ENCODE measurements at places on chromosomes 2 and 18.
A peak's percentile ranks its signal among the peaks of the same experiment; 100 is the strongest.

DNA sequence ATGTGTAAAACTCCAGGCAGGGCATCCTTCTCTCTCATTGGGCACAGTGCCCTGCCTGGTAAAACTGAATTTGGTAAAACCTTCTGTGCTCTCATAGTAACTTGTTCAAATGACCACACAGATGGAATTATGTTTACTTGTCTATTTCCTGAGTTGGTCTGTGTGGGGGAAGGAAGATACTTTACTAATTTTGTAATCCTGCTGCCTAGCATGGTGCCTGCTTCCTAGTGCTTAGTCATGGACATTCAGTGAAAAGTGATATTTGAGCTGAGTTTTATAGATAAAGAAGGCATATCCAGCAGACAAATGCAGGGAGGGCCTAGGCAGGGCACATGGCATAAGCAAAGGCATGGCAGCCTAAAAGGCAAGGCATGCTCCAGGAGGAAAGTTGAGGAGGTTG lies 199.4 kb downstream of the FSHR start:
- no peak for DNase-seq

DNA sequence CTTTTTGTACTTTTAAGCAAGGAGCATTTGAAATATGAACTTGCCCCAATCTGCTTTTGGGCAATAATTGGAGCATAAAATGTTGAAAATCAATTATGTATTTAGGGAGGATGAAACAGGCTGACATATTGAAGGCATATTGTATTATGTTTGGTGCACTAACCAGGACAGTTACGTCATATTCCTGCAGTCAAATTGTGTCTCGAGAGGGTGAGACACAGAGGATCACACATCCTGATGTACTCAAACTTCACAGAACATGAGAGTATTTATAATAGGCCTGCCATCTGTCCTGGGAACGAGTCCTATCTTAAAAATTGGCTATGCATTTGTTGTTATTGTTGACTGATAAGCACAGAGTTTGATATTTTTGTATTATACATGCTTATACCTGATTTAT lies 44.7 kb downstream of the TANC1 start:
- no peak for DNase-seq

GRCh38 chr2:215548714-215549113 lies 112.8 kb upstream of the FN1 start:
- no peak for DNase-seq

- DNase-seq: no peak
These were observed 17.8 kb downstream of the GIGYF2 start for GRCh38 chr2:232714969-232715368.

DNA sequence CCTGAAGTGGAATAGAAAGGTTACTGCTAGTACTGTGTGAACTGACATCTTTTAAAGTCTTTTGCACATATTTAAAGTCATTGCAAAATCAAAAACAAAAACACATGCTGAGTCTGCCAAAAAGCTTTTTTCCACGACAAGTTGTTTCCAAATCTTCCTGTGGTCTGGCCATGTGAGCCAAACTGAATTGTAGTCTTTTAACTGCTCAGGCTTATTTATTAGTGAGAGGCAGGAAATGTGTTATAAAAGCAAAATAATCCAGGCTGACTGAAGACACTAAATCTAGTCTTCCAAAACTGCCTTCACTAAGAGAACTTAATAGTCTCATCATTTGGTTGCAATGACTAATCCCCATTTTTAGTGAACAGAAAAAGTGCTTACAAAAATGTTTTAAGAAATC lies 2.3 kb downstream of the KRCC1 start:
- DNase-seq: no peak

GRCh38 chr2:136375017-136375901 lies 257.3 kb upstream of the CXCR4 start:
- no peak for DNase-seq

DNA sequence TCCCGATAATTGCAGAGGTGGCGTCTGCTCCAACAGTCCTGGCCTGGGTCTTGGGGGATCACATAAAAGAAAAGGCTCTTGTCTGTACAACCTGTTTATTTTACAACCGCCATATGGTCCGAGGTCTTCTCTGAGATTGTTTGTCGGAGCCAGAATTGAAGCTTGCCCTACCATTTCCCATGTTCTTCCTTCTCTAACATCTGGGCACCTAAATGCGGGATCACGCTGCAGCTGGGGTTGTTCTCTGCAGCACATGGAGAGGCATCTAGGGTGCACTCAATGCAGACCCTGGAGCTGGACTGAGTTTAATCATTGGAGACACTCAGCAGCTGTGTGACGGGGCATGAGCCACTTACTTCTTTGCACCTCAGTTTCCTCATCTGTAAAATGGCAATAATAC lies 107.7 kb downstream of the ACKR3 start:
- DNase-seq: no peak

DNA sequence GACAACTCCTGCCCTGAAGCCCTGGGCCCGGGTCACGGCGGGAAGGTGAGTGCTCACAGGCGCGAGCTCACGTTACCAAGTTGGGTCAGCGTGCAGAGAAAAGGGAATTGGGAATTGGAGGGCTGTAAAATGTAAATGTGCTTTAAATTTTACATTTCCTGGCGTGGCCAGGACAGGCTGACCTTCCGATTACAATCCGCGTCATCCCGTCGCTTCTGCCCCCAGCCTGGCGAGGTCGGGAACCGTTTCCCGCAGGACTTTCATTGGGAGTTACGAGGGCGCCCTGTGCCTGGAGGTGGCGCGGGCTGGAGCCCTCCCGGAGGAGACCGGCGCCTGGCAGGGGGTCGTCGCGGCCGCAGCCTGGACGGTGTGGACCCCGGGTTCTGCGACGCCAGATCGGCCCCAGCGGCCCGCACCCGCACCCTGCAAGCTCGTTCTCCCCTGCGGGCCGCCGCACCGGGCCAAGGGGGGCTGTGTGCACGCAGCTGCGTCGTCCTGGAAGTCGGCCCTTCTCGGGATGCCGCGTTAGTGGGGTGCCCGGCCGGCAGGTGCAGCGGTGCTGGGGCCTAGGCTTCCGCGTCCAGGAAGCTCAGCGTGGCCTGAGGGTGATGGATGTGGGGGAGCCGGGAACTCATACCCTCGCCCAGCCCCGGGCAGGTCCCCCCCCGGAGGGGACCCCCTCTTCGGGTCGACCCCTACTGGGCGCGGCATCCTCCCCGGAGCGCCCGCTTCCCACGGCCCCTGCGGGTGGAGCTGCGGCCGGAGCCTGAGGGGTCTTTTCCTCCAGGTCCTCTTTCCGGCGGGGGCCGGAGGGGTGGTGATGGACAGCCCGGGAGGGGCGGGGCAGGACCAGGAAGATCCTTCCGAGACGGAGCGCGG lies 63.9 kb downstream of the LRRFIP1 start:
- no peak for DNase-seq

DNA sequence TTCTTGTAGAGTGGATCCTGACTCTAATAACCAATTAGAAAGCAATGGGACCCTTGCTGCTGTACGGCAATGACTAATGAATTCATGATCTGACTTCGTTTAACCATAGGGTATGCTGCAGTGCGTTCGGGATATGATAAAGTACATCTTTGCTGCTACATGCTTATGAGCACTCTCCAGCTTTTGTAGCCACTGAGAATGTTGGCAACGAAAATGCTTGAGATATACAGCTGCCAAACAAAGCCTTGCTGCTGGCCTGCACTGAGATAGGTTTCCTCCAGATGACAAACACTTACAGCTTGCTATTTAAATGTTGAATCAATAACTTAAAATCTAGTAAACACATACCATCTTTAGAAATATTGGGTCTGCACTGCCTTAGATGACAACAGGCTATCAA lies 372.4 kb upstream of the SLC8A1 start:
- DNase-seq: no peak

GRCh38 chr2:58853420-58853819 lies 612.3 kb upstream of the FANCL start:
- no peak for DNase-seq

- DNase-seq: no peak
These were observed 70.9 kb downstream of the MAP3K20 start for GRCh38 chr2:173146590-173146989.

- no peak for DNase-seq
These were observed 48.7 kb downstream of the ATIC start for GRCh38 chr2:215360596-215360995.

DNA sequence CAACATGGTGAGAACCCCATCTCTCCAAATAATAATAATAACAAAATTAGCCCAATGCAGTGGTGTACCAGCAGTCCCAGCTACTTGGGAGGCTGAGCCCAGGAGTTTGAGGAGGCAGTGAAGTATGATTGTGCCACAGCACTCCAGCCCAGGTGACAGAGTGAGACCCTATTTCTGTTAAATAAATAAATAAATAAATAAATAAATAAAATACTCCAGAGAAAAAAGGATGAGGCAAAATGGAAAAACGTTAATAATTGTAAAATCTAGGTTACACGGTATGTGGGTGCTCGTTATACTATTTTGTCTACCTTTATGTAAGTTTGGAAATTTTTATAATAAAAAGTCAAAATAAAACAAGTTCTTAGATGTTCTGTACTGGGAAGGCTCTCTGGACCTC lies 8.6 kb upstream of the EMX1 start:
- DNase-seq: no peak

GRCh38 chr2:23312996-23313606 lies 71.9 kb upstream of the KLHL29 start:
- DNase-seq: peak; percentile 1

DNA sequence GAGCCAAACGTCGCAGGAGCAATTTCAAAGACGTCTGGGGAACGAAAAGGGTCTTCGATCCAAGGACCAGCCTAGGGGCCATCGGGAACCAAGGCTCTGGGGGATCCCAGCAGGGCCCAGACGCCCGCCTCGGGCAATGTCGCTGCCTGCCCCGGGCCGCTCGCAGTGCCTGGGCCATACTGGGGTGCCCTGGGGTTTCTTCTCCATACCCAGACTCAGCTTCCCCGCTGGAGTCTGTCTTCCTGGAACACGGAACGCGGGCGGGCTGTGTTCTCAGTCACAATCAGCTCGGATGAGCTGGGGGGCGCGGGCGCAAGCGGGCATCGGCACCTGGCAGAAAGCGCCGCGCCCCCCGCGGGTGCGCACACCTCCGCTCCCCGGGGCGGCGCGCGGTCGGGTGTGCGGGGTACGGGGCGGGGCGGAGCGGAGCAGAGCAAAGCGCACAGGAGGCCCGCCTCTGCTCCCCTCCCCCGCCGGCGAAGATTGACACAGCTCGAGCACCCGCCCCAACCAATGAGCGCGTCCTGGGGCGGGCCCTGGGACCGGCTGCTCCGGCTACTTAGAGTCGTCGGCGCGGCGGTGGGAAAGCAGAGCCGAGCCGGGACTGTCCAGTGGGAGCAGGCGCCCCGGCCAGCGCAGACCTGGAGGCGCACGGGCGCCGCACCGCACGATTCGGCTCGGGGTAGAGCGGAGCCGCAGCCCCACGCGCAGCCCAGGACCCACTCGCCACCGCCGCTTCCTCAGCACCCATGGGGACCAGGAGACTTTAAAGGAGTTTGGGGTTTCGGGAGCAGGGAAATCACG lies at the start of gene LRATD1:
Gene LRATD1 (plus strand): TSS at position 585 of the 804 bp plus-strand sequence. CDS start 1,263 bp downstream, outside the sequence.
- no peak for DNase-seq

DNA sequence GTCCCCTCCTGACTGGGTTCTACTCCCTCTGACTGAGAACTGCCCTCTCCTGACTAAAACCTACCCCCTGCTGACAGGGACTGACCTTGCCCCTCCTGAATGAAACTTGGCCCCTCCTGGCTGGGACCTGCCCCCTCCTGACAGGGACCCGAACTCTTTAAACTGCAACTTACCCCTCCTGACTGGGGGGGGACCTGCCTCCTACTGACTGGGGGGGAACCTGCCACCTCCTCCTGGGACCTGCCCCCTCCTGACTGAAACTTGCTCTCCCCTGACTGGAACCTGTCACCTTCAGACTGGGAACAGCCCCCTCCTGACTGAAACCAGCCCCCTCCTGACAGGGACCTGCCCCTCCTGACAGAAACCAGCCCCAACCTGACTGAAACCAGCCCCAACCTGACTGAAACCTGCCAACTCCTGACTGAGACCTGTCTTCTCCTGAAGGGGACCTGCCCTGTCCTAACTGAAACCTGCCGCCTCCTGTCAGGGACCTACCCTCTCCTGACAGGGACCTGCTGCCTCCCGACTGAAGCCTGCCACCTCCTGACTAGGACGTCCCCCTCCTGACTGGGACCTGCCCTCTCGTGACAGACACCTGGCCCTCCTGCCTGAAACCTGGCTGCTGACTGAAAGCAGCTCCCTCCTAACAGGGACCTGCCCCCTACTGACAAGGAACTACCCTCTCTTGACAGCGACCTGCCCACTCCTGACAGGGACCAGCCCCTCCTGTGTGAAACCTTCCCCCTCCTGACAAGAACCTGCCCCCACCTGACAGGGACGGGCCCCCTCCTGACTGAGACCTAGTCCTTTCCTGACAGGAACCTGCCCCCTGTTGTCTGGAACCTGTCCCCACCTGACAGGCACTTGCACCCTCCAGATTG lies 87.1 kb downstream of the PXDN start:
- DNase-seq: no peak

DNA sequence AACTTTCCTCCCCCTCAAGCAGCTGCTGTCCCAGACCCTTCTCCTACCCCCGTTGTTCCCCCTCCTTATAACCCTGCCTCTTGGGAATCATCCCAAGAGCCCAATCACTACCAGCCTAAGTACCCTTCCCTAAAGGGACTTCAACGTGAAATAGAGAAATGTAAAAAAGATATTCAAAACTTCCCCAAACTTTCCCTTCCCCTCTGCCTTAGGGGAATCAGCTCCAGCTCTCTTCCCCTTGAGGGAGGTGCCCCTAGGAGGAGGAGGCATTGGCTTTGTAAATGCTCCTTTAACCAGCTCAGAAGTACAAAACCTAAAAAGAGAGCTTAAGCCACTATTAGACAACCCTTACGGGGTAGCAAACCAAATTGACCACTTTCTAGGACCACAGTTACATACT lies 10.6 kb upstream of the SAP130 start:
- no peak for DNase-seq

DNA sequence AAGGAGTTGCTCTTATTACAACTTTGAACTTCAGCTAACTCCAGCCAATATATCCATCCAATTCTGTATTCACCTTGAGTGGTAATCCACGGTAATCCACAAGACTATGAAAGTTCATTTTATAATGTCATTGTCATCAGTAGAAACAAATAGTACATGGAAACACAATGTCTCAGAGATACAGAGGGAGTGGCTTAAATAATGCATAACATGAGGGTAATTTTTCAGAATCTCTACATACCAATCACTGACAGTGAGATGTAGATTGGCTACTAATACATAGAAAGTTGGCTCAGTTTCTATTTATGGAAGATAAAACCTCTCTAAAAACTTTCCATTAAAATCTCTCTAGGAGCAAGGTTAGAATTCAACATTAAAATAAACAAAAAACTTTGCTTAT lies 93.2 kb downstream of the PLEKHM3 start:
- no peak for DNase-seq

GRCh38 chr2:16494836-16495508 lies 170.7 kb downstream of the CYRIA start:
- DNase-seq: no peak

DNA sequence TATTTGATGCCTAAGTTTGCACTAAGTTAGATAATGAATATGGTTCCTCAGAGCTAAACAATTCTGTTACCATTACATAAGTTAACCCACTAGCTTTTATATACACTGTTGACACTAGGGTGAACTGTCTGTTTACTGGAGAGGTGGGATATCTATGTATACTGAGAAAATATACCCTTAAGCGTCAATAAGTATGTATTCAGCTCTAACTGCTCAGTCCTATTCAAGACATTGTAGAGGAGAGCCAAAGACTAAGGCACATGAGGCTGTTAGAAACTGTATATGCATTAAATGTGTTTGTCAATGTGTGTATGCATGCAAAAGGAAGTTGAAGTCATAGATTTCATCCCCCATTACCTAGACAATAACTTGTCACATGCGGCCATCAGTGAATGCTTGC lies 710.0 kb downstream of the TDRD15 start:
- no peak for DNase-seq

GRCh38 chr2:154361276-154361675 lies 337.2 kb upstream of the KCNJ3 start:
- DNase-seq: no peak
